Substantia nigra (tissue), 51 donors: ENCODE measurements at places on chromosomes 4 and X.
A peak's percentile ranks its signal among the peaks of the same experiment; 100 is the strongest.

DNA sequence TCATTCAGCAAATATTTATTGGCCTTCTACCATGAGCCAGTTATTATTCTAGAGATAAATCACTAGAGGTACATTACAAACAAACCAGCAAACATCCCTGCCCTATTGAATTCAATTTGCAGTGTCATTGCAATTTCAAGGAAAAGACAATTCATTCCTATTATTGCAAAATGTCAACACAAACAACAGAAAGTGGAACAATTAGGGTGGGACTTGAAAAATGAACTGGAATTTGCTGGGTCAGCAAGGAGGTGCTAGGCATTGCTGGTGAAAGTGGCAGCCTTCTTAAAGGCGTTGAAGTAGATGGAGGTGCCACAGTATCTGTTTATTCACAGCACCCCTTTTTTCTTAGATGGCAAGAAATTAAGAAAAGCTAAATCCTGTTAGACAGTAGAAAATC, 224.0 kb upstream of the BMP3 start:
- DNase-seq: no peak

DNA sequence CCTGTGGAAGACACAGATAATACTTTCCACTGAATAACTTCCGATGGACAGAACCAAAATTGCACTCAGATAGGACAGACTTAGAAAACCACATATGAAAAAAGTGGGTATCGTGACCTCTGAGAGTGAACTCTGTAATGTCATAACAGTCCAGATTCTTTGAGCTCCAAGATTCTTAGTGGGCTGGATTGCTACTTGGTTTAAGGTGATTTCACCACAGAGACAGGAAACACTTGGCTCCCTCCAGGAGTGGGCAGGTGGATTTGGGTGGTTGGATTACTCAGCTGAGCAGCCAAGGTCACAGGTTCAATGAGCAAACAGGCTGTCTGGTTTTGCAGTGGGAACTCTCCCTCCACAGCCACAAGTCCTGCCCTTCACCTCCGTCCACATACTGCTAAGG, 126.0 kb downstream of the AFAP1 start:
- no peak for DNase-seq

- DNase-seq: no peak
Measured at GRCh38 chr4:185801471-185801870, 10.5 kb downstream of the SORBS2 start.

DNA sequence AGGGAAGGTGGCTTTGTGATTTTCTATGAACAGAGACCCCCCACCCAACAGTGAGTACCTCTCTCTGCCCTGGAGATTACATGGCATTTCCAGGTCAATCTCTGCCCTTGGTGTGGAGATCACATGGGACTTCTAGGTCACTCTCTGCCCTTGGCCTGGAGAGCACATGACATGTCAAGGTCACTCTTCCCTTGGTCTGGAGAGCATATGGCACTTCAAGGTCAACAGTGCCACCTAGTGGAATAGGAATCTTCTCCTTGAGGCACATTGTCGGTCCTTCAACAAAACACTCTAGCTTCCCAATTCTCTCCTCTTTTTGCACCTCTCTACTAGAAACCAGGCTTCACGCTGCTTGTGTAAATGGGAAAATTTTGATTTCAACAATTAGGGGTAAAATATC, 66.2 kb upstream of the TACR3 start:
- DNase-seq: peak; percentile 10

- DNase-seq: no peak
Measured at GRCh38 chrX:152842772-152843338, 12.0 kb downstream of the NSDHL start.

DNA sequence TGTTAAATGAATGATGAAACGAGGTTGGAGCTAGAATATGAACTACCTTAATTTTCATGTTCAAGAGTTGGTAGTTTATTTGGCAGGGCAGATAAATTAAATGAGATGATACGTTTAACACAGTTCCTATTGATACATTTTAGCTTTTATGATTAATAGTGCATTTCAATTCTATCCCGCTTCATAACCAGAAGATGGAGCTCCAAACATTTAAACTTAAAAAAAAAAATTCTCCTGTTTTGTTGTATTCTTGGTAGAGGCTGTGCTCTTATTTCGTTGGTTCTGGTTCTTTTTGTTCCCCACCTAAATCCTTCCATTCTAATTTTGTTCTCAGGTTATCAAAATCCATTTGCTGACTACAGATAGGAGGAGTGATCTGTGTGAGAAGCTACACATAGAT, 71.8 kb upstream of the PTPN13 start:
- DNase-seq: no peak

DNA sequence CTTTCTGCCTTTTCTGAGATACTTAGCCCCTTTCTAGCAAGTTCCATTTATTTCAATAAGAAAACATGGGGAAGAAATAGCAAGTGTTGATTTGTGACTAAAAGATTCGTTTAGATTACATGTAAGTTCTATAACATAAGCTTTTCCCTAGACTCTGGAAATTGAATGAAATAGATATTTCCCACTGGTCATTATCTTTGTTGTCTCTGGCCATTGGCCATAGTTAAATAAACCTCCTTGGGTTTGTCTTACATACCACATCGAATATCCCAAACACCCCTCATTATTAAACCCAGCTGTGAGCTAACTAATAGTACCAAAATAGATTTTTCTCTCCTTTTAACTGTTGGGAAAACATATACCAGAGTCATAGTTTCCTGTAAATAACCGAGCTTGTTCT, 534.8 kb downstream of the IQCM start:
- no peak for DNase-seq

DNA sequence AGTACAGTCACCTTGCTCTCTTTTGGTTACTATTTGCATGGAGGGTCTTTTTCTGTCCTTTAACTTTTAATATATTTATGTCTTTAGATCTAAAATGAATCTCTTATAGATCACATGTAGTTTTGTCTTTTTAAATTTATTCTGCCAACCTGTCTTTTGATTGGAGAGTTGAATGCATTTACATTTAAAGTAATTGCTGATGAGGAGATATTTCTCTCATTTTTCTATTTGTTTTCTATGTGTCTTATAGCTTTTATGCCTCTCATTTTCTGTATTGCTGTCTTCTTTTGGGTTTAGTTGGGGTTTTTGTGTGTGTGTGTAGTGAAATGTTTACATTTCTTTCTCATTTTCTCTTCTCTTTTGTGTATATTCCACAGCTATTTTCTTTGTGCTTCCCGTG, 123.5 kb downstream of the TBC1D19 start:
- no peak for DNase-seq

DNA sequence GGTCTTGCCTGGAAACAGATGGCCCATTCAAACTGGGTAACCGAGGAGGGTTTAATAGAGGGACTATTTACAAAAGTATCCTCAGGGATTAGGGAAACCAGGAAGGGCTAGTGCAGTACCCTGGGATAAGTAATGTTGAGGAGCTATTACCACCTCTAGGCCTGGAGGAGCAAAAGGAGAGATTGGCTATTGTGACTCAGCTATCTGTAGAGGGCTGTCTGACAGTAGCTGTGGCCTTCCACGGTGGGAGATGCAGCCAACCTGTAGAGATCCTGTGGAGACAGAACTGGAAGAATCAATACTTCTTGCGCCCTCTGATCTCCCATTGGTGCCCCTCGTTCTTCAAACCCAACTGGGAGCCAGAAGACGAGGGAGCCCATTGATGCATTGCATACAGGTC, 34.1 kb upstream of the RPS6KA3 start:
- no peak for DNase-seq

- no peak for DNase-seq
Measured at GRCh38 chrX:95505721-95506120, 1178.9 kb upstream of the DIAPH2 start.

- DNase-seq: no peak
Measured at GRCh38 chrX:136528645-136529315, 3.2 kb upstream of the VGLL1 start.

GRCh38 chr4:119041396-119041795, 94.2 kb upstream of the MYOZ2 start:
- no peak for DNase-seq

DNA sequence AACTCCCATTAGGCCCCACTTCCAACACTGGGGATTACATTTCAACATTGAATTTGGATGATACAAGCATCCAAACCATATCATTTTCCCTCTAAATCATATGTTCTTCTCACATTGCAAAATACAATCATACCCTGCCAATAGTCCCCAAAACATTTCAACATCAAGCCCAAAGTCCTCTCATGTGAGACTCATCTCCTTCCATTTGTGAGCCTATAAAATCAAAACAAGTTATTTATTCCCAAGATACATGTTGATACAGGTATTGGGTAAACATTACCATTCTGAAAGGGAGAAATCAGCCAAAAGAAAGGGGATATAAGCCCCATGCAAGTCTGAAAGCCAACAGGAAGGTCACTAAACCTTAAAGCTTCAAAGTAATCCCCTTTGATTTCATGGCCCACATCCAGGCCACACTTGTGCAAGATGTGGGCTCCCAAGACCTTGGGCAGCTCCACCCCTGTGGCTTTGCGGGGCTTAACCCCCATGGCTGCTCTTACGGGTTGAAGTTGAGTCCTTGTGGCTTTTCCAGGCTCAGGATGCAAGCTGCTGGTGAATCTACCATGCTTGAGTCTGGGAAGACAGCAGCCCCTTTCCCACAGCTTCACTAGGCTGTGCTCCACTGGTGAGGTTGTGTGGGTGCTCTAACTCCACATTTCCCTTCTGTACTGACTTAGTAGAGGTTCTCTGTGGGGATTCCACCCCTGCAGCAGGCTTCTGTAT, 40.6 kb upstream of the SERTM2 start:
- no peak for DNase-seq

GRCh38 chrX:19724409-19724808, 163.0 kb downstream of the SH3KBP1 start:
- no peak for DNase-seq

- DNase-seq: peak; percentile 64
Measured at GRCh38 chrX:40098264-40099054, 701 bp upstream of the BCOR start.

- DNase-seq: no peak
Measured at GRCh38 chr4:105509291-105509690, 35.4 kb upstream of the PPA2 start.

GRCh38 chr4:8030121-8030781, 90.6 kb upstream of the AFAP1 start:
- DNase-seq: no peak

DNA sequence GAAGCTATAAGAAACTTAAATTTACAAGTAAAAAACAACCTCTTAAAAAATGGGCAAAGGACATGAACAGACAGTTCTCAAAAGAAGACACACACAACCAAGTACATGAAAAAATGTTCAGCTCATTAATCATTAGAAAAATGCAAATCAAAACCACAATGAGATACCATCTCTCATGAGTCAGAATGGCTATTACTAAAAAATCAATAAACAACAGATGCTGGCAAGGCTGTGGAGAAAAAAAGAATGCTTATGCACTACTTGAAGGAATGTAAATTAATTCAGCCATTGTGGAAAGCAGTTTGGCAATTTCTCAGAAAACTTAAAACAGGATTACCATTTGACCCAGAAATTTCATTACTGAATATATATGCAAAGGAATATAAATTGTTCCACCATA, 666.3 kb upstream of the GRIA3 start:
- no peak for DNase-seq

- no peak for DNase-seq
Measured at GRCh38 chr4:139819082-139819481, 153.5 kb downstream of the MGST2 start.

DNA sequence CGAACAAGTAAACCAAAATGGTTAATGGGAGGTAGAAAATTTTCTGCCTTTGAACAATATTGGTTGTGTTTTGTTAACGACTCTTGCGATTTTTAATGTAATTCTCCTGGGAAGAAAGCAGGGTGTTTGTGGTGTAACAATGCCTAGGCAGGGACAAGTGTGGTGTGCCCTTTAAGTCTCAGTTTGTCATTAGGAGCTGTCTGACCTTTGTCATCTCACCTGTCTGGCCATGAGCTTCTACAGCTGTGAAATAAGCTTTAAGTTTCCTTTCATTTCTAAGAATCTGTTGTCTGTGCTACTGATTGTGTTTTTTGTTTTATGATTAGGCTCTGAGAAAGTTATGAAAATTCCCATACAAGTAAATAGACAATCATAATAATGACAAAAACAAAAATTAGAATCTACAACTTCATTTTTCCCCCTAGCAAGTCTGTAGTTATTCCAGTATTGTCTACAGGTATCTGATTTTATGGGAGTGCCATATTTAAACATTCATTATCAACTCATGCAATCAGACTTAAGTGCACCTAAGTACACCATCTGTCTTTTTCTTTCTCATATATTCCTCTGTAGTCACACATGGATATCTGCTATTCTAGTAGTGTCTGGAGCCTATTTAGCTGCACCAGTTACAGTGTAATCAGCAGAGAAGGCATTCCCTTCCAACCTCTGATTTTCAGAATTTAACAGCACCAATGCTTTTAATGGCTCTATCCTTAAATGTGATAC, 203.5 kb downstream of the PPARGC1A start:
- DNase-seq: no peak

DNA sequence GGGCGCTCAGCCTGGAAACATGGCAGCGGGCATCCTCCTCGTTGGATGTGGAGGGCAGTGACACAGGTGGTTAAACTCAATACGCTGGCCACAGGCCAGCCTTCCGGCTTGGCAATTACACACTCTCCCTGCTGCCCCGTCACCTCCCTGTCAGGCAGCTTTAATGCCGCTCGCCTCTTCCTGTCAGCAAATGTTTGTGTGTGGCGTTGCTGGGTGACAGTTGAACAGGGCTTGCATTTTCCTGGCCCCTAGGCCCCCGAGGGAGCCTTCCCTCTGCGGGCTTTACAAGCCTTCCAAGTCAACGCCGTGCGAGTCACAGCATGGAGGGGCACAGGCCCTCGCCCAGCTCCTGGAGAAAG, 620.0 kb downstream of the BCOR start:
- DNase-seq: no peak

DNA sequence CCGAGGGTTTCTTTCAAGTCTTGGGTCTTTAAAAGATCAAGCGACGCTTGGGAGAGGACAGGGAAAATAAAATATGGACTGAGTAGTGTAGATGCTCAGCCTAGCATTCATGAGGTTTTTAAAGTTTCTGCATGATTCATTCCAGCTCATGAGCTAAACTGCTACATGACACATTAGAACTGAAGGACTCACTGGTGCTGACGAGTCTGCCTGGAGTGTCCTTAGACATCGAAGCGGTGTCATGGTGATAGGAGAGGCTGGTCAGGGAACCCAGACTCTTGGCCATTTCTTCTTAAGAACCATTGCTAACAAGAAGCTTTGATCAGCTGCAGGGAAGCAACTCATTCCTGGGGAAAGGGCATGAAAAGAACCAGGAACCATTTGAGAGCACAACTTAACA, 158.6 kb downstream of the TRIML1 start:
- DNase-seq: no peak

DNA sequence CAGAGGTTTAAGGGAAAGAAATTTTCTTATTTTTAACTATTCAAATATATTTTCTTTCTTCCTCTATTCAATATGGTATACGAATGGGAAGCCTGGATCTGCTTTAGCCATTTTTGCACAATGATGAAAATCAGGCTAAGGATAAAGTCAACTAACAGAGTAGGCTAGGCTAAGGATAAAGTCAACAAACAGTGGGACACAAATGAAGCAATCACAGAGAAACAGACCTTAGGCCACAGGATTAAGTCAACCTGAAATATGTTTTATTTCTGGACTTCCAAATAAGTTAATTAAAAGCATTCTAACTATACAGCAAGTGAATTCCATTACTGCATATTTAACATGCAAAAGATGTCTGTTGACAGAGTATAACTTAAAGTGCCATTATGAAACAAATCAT, 17.0 kb downstream of the DYNLT3 start:
- no peak for DNase-seq

- DNase-seq: no peak
Measured at GRCh38 chr4:53273726-53274125, 92.1 kb downstream of the SCFD2 start.

- peak; percentile 54 for DNase-seq
Measured at GRCh38 chr4:104491481-104492182, 3.1 kb downstream of the CXXC4 start.
